Bronchial epithelial cell (primary cell): ENCODE measurements at places on chromosomes 1 and 21.

DNA sequence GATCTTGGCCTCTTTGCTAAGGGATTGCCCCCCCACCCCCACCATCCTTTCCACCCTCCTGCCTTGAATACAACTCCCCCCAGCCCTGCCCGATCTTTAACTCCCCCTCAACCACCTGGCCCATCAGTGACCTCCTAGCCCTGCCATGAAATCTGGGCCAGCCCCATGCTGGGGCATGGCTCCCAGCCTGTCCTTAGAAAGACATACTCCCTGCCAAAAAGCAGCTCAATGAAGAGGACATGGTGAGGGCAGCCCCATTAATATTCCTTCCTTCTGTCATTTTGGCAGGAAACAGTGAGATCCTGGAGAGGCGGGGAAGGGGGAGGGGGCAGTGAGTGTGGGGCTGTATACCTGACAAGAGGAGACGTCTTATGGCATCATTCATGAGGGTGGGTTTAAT is 66.8 kb upstream of the DISP3 start:
- no peak for DNase-seq

- peak; percentile 87 for DNase-seq
Measured at GRCh38 chr1:244239261-244239770, 188.2 kb downstream of the ZBTB18 start.

GRCh38 chr1:176949033-176949662 is 215.4 kb downstream of the ASTN1 start:
- DNase-seq, result peak; percentile 53

DNA sequence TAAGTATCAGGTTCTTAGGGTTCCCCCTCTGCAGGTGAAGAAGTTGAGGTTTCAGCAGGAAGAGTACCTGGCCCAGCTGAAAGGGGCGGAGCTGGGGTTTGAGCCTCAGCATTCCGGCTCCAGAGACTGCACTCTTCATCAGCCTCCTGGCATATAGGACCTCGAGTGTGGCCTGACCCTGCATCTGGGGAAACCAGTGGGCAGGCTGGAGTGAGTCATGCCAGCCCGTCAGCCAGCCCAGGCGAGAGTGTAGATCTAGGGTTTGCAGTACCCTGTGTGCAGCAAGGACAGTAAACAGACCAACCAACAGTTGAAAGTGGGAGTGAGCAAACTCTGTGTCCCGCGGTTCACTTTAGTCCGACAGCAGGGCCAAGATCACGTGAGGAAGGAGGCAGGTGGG is 14.1 kb downstream of the MFSD2A start:
- peak; percentile 79 for DNase-seq

DNA sequence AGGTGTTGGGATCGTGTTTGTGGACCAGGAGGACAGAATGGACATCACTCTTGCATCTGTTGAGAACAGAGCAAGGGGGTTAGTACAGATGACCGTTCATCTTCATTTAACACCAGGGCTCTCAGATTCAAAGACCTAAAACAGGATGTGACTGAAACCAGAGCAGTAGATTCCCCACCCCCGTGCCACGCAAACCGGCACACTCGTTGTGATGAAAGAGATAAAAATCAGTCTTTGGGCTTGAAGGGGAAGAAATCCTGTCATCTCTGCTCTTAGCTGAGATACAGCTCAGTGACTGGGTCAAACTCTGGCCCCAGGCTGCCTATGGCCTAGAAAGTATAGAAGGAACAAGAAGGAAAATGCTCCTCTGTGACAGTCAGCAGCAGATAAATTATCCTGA is 146.2 kb upstream of the KRTAP19-8 start:
- no peak for DNase-seq

DNA sequence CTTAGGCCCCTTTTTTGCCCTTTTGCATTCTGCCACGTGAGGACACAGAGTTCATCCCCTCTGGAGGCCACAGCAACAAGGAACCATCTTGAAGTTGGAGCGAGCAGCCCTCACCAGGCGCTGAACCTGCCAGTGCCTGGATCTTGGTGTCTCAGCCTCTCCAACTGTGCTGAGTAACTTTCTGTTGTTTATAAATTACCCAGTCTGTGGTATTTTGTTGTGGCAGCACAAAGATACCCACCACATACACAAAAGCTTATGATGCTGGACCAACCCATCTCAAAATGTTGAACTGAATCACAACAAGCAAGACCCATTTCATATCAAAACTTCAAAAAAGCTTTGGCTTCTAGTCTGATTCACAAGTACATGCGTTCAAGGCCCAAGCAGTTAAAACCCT is 649.9 kb downstream of the KIF26B start:
- no peak for DNase-seq

DNA sequence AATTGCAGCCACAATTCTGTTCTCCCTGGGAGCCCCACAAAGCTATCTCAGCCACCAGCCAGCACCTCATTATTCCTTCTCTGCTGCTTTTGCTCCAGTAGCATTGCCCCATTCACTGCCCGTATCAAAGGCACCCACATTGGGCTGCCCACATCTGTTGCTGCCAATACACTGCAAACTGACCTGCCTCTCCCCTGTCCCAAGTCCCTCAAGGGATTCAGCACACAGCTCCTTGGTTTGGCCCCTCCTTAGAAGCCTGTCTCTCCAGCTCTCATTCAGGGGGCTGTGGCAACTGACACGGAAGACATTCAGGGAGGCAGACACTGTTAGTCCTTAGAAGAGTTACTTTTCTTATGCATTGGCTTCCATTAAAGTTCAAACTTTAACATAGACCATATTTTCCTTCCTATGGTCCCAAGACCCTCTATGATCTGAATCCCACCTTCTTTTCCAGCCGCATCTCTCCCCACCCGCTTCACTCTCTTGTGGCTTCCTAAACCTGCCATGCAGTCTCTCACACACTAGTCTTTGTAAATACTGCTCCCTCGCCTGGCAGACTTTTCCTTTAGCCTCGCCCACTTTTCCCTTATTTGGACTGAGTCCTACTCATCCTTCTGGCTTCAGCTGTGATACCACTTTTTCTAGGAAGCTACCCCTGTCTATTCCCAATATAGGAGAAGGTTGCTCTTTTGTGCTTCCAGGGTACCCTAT is 19.3 kb upstream of the KLHDC8A start:
- peak; percentile 73 for DNase-seq
